OCI-LY7 (cell line): ENCODE measurements at places on chromosomes 6 and 20.

GRCh38 chr20:37454636-37455385 lies 66.2 kb upstream of the NNAT start:
- DNase-seq: no peak

GRCh38 chr6:33590531-33591198 lies 10.6 kb upstream of the BAK1 start:
- DNase-seq: peak; percentile 52

- DNase-seq: no peak
Observed at GRCh38 chr6:30799210-30799609, 54.9 kb upstream of the IER3 start.

DNA sequence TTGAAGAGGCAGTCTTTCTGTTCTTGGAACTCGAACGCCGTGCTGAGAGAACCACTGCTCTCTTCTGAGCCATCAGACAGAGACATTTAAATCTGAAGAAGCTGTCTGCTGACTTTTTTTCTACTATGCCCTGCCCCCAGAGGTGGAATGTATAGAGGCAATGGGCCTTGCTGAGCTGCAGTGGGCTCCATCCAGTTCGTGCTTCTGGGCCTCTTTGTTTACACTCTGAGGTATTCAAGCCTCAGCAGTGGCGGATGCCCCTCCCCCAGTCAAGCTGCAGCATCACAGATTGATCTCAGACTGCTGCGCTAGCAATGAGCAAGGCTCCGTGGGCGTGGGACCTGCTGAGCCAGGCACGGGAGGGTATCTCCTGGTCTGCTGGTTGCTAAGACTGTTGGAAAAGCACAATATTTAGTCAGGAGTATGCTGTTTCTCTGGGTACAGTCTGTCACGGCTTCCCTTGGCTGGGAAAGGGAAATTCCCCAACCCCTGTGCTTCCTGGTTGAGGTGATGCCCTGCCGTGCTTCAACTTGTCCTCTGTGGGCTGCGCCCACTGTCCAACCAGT lies 526.8 kb downstream of the CD109 start:
- DNase-seq: no peak

DNA sequence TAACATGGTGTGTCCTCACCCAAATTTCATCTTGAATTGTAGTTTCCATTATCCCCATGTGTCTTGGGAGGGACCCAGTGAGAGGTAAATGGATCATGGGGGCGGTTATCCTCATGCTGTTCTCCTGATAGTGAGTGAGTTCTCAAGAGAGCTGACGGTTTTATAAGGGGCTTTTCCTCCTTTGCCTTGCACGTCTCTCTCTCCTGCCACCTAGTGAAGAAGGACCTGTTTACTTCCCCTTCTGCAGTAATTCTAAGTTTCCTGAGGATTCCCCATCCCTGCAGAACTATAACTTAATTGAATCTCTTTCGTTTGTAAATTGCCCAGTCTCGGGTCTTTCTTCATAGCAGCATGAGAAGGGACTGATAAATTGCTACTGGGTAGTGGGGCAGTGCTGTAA lies 789.3 kb downstream of the FRK start:
- DNase-seq: no peak
